Natural killer cell (primary cell): ENCODE measurements at places on chromosomes 1 and 21. TPM values are rescaled to one million over a fixed set of nuclear protein-coding genes. Genes with fewer than 3 reads are reported as not detected.

The SLC66A1 gene
- total RNA-seq, result 7.6 TPM

The LRRIQ3 gene
- total RNA-seq, result 0.59 TPM

The FGR gene
- 452 TPM for total RNA-seq

DNA sequence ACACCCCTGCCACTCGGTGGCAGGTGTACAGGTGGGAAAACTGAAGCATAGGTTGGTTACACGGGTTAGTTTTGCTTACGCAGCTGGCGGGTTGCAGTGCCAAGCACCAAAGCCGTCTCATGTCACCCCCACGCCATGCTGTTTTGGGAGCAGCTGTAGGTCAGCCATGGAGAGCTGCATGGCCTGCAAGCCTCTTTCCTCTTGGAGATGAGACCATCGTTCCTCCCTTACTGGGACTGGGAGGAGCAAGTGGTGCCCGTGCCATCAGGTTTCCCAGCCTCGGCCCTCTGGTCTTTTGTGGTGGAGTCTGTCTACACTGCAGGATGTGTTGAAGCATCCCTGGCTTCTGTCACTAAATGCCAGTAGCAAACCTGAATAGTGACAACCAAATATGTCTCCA lies 46.9 kb downstream of the AJAP1 start:
- DNase-seq, result no peak
- H3K27ac ChIP-seq, result no peak overlapping the region

DNA sequence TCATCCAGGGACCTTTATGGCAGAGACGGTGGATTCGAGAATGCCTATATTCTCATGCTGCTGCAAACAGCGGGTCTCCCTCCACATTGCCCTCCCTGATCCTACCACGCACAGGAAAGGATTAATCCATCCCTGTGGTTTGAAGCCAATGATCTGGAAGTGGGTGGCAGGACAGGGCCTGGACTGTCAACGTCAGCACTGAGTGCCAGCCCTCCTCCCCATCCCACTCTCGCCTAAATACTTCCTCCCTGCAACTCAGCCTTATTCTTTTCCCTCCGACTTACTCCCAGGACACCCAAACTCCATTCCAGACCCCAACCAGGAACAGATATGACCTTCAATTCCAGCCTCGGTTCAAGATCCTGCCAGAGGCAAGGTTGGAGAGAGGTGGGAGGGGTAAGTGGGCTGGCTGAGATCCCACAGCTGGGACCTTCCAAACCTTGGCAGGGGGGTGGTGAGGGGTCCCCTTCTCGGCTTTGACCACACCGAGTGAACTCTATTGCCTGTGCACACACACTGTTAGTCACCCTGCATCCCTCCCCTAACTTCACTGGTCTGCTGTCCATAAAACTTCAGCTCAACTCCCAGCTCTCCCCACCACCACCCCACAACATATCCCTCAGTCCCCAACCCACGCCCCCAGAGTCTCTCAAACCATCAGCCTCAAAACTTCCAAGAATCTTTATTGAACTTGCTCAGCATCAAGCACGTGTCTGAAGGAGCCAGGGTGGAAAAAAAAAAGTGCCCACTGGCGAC lies 2.4 kb upstream of the S100A5 start:
- no peak for DNase-seq
- H3K36me3 ChIP-seq, result peaks cover 20% of the 10 kb centered on the region
- H3K4me1 ChIP-seq, result peaks cover 82% of the 10 kb centered on the region
- H3K27ac ChIP-seq, result no peak overlapping the region
- no peaks in the 10 kb centered on the region for H3K27me3 ChIP-seq

- no peak overlapping the region for H3K27ac ChIP-seq
- no peak overlapping the region for H3K4me3 ChIP-seq
- H3K27me3 ChIP-seq, result no peaks in the 10 kb centered on the region
- H3K36me3 ChIP-seq, result no peaks in the 10 kb centered on the region
Measured at GRCh38 chr1:78843111-78843510, 163.4 kb downstream of the ADGRL4 start.

DNA sequence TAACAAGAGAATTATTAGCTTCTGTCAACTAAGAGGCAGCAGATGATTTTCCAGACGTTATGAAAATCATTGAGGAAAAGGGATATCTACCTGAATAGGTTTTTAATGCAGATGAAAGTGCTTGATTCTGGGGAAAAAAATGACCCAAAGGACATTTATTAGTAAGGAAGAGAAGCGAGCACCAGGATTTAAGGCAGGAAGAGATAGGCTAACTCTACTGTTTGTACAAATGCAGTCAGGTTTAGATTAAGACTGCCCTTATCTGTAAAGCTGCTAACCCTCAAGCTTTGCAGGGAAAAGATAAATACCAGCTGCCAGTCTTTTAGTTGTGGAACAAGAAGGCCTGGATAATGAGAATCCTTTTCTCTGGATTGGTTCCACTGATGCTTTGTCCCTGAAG lies 33.0 kb upstream of the LRIG2 start:
- DNase-seq, result no peak
- H3K27ac ChIP-seq, result no peak overlapping the region
- H3K36me3 ChIP-seq, result no peaks in the 10 kb centered on the region
- peaks cover 15% of the 10 kb centered on the region for H3K4me1 ChIP-seq
- no peak overlapping the region for H3K4me3 ChIP-seq

DNA sequence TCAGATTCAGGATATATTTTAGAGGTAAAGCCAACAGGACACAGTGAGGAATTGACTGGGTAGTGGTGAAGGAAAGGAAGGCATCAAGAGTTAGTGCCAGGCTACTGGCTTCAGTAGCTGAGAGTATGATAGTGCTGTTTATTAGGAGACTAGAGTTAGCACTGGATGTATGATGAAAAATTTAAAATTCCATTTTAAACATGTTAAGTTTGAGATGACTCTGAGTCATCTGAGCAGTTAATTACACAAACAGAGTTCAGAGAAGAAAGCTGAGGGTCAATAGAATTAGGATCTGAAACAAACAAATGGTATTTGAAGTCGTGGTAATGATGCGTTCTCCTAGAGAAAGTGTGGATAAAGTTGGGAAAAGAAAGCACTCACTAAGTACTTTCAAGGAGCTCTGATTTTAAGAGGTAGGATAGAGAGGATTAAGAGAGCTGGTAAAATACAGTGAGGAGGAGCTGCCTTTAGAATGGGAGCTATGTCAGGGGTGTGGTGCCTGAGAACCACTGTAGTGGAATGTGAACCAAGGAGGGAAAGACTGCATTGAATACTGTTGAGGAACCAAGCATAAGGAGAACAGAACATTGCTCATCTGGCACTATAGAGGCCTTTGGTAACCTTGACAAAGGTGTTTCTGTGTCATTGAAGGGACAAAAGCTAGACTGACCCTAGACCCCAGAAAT lies 21.7 kb upstream of the SHCBP1L start:
- no peaks in the 10 kb centered on the region for H3K36me3 ChIP-seq
- H3K4me1 ChIP-seq, result no peaks in the 10 kb centered on the region
- H3K27ac ChIP-seq, result no peak overlapping the region
- DNase-seq, result no peak

GRCh38 chr1:21313203-21313885 lies 23.1 kb upstream of the ECE1 start:
- no peaks in the 10 kb centered on the region for H3K27me3 ChIP-seq
- no peak overlapping the region for H3K27ac ChIP-seq
- peaks cover 3% of the 10 kb centered on the region for H3K4me1 ChIP-seq
- no peaks in the 10 kb centered on the region for H3K36me3 ChIP-seq
- no peak overlapping the region for H3K4me3 ChIP-seq

DNA sequence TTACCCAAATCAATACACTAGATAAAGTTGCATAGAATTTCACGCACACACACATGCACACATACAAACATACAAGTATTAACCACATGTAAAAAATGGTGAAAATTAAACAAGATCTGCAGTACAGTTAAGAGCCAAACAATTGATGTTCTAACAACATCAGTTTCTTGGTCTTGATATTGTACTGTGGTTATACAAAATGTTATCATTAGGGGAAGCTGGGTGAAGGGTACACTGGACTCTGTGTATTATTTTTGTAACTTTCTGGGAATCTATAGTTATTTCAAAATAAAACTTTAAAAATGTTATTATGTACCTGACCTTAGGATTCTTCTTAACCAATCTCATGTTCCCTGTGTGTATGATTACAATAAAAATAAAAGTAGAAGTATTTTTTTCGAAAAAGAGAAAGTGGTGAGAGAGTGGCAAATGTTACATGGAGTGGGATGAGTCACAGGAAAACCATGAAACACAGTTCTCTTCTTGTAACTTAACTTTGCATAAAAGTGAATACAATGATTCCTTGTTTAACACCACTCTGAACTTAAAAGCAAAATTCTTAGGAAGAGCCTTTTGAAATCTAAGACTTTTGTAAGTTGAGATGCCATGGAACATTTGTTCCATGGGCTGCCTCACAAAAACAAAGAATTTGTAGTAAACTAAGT lies 101.6 kb upstream of the RUNX1 start:
- H3K27ac ChIP-seq, result no peak overlapping the region
- no peak for DNase-seq
- no peaks in the 10 kb centered on the region for H3K27me3 ChIP-seq
